ENCODE measurements at places on chromosomes 1 and 21. TPM values are rescaled to one million over a fixed set of nuclear protein-coding genes. Genes with fewer than 3 reads are reported as not detected.
A peak's percentile ranks its signal among the peaks of the same experiment; 100 is the strongest.

GRCh38 chr1:237817277-237817676 lies 73.4 kb downstream of the ZP4 start:
- no peak for DNase-seq

SEMA6C gene
- total RNA-seq = 30.7 TPM

DNA sequence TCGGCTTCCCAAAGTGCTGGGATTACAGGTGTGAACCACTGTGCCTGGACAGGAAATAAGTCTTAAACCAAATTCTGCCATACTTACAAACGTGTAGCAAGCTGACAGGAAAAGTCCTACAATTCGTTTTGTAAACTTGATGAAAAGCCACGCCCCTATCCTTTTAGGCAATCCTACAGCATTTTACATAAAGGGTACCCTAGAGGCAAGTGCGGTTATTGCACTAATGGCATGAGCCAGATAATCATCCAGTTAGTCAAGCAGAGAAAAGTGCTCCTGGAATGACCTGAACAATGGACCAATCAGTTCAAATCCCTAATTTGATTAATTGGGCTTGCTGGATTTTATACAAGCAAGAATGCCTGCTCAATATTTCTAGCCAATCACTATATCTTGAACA lies 338.2 kb downstream of the KIF26B start:
- no peak for DNase-seq

GRCh38 chr1:215321802-215322201 lies 239.3 kb downstream of the KCNK2 start:
- DNase-seq = no peak

CFAP74 gene
- 0.12 TPM for total RNA-seq

VANGL2 gene
- total RNA-seq = 106 TPM

TDRKH gene
- total RNA-seq = 19.9 TPM

NCF2 gene
- total RNA-seq = not detected

DNA sequence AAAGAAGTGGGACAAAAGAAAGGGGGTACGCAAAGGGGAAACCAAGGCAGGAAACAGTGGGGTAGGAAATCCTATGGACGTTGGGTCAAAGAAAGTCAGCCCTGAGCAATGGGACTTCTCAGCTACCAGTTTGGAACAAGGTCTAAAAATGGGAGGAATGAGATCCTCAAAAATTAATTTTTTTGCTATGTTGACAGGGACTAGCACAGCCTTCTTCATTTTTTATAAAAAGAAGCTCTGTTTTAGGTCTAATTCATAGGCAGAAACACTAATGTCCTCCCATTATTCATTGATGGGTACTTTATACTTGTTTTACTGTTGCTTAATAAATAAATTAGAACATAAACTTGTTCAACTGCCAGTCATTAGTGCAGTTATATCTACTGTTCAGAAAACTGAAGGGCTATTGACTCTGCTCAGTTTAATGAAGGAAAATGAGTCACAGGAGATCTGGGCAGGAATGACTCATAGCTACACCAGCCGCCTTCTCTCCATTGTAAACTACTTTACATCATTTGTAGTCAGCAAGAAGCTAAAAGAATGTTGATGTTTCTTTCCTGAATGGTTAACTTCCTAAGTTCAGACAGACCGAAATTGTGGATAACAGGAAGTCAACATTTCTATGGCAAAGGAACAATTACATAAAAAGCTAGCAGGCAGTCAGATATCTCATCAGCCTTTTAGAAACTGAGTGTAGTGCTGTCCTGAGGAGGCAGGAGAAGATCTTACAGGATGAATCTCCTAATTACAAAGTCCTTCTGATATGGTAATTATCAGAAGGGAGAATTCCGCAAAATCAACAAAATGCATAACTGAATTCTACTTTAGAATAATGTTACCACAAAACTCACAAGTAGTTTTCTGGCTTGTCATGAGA lies 356.4 kb upstream of the PKN2 start:
- DNase-seq = no peak

HIVEP3 gene
- 1.2 TPM for total RNA-seq

LYPLAL1 gene
- 21.1 TPM for total RNA-seq

- DNase-seq = no peak
Measured at GRCh38 chr1:158931055-158931737, at the start of gene PYHIN1. TSS of gene PYHIN1 (plus strand) at chr1:158931552. CDS start at chr1:158936911, 5,359 bp downstream.

GRCh38 chr1:221429264-221429663 lies 312.6 kb downstream of the DUSP10 start:
- DNase-seq = no peak

DNA sequence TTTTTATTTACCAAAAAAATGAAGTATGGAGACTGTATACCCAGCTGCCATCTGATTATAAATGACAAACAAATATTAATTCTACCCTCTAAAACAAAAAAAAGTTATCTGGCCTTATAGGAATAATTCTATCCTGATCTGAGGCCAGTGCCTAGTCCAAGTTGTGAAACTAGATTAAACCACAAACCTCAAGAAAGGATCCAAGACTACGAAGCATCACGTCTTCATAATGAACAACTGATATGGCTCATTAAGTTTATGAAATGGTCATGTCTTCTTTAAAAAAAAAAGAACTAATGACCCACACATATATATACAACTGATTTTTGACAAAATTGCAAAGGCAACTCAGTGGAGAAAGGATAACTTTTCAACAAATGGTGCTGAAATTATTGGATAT lies 32.4 kb upstream of the CTTNBP2NL start:
- DNase-seq = no peak

- DNase-seq = no peak
Measured at GRCh38 chr1:161198897-161199431, at the start of gene ADAMTS4. TSS of gene ADAMTS4 (minus strand) at chr1:161199054. CDS start at chr1:161198627, 427 bp downstream.

DNA sequence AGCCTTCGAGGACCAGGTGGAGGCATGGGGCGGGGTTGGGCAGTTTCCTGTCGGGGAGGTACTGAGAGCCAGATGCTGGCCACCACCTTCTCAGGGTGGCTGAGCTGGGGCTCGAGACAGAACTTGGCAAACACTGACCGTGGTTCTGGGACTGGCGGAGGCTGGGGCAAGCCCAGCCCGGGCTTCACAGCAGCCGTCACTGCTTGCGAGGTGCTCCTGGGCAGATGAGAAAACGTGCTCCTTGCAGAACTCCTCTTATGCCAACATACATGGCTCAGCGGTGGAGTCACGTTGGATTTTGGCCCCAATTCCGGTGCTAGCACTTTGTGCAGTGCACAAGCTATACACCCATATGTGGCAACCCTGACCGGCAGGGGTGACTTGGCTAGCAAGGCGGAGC lies 69.2 kb downstream of the RUNX3 start:
- DNase-seq = no peak

- no peak for DNase-seq
Measured at GRCh38 chr21:40395732-40396131, 451.2 kb downstream of the DSCAM start.

GRCh38 chr1:44526295-44527073 lies 121.4 kb downstream of the RNF220 start:
- no peak for DNase-seq

PRR9 gene
- not detected for total RNA-seq

OR2T29 gene
- total RNA-seq = not detected

DNA sequence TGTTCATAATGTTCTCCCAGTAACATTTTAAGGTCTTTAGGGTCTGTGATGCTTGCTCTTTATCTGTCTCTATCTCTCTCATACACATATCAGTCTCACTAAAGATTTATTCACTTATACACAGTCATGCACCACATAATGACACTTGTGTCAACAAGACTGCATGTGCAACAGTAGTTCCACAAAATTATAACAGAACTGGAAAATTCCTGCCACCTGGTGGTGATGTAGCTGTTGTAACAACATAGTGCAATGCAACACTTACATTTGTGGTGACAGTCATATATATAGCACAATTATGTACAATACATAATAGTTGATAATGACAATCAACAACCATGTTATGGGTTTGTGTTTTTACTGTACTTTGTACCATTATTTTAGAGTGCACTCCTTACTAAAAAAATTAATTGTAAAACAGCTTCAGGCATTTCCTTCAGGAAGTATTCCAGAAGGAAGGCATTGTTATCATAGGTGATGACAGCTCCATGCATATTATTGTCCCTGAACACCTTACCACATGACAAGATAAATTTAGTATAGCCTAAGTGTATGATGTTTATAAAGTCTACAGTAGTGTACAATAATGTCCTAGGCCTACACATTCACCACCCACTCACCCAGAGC lies 8.1 kb downstream of the TDRD5 start:
- peak; percentile 16 for DNase-seq

DNA sequence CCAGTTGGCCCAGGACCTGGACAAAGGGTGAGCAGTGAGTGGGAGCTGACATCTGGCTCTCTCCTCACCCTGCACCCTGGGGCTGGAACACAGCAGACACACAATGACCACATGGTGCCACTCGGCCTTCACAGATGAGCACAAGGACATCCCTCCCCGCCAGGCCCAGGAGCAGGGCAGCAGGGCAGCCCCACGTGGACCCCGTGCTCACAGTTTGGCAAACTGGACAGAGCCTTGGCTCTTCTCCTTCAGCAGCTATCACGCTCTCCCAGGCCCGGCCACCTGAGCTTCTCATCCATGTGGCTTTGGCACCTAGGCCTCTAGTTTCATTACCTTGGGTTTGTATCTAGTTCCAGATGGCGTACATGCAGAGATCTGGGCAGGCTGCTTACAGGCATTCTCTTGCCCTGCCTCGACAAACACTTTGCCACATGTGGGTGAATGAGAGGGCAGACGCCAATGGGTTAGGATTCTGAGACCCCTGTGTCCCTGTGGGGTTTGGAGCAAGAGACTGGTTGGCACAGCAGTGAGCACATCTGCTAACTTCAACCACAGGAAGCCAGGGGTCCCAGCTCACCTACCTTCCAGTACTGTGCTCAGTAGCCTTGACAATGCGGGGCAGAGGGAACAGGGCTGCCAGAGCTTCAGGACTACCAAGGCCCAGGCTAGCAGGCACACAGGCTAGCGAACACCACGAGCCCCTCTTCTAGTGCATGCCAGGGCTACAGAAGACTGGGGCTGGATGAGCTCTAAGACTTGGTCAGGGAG lies 3.4 kb upstream of the PTPRF start:
- no peak for DNase-seq

- no peak for DNase-seq
Measured at GRCh38 chr1:184456189-184456588, 69.4 kb downstream of the C1orf21 start.

DNA sequence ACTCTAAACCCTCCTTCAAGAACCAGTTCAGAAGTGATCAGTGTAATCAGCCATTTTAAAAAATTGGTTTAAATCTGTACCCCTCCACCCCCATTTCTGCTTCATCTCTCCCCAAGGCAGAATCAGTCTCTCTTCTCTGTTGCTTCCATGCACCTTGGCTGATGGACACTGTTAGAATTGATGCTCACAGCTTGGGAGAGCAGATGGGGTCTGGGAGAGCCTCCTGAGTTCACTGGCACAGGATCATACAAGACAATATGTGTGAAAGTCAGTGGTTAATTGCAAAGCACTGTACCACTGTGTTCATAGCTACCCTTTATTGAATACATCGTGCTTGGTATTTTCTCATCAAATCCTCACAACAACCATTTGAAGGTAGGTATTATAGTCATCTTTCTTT lies 140.9 kb downstream of the ROR1 start:
- no peak for DNase-seq

PLA2G2C gene
- total RNA-seq = not detected

SOD1 gene
- total RNA-seq = 234 TPM

- DNase-seq = no peak
Measured at GRCh38 chr1:19798486-19799229, 1.1 kb downstream of the TMCO4 start.

DEPDC1 gene
- total RNA-seq = 31.6 TPM

DNA sequence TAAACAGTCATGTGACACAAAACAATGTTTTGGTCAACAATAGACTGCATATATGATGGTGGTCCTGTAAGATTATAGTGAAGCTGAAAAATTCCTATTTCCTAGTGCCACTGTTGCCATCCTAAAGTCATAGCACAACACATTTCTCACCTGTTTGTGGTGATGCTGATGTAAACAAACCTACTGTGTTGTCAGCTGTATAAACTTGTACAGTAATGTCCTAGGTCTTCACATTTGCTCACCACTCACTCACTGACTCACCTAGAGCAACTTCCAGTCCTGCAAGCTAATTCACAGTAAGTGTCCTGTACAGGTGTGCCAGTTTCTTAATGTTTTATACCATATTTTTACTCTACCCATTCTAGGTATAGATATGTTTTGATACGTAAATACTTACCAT lies 326.1 kb upstream of the USP24 start:
- no peak for DNase-seq

DNA sequence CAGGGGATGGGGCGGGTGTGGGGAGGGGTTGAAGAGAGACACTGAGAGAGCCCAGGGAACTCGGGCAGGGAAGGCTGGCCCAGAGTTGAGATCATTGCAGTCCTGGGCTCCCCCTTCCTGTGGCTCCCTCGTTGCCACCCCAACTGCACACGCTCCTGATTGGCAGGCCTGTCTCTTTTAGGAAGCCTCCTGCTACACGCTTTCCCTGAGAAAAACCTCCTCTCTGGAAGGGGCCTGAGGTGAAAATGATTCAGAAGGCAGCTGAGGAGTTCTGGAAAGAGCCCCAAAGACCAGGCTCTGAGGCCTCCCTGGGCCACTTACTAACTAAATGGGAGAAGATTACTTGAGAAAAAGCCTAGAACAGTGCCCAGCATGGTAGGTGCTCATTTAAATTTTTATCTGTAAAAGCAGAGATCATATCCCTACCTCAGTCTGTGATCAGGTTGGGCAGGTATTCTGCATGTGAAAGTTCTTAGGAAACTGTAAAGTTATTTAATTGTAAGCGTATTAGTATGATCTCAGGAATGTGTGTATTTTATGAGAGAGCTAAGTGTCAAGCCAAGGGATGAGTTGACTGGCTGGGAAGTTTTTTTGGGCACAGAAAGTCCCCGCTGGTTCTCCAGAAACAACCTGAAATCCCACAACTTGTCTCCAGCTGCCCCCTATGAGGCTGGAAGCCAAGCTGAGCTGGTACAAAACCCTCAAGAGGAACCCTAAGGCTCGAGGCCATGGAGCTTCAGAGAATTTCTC lies 65.2 kb upstream of the EPS8L3 start:
- DNase-seq = no peak

- DNase-seq = peak; percentile 5
Measured at GRCh38 chr1:83554174-83554573, 444.8 kb downstream of the TTLL7 start.

DNA sequence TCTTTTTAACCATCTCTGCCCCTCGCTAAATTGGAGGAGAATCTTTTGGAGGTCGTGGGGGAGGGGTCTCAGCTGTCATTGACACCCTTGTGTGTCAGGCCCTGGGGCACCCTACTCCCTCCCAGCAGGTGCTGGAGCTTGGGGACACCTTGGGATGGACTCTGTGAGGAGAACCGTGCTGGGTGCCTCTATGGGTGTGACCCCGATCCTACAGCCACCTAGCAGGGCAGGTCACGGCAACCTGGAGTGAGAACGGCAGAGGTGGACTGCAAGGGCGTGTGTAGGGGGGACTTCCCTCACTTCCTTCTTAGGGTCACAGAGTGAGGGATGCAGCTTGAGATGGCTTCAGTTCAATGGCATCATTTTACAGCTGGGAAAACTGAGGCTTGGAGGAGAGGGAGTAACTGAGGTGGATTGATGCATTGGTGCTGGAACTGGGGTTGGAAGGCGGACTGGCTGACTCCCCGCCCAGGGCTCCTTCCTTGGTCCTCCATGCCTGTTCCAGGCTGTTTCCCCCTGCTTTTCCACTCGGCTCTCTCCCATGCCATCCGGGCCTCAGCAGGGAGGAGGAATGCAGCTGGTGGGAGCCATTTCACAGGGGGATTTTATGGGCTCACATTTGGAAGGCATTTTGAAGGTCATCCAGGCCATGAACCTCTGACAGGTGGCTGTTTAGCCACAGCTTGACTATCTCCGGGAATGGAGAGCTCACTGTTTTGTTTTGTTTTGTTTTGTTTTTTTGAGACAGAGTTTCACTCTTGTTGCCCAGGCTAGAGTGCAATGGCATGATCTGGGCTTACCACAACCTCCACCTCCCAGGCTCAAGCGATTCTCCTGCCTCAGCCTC lies 18.8 kb upstream of the ARHGEF10L start:
- no peak for DNase-seq

GRCh38 chr21:34020005-34020847 lies 53.2 kb upstream of the MRPS6 start:
- DNase-seq = no peak
